ENCODE measurements at places on chromosomes 7 and 10.

DNA sequence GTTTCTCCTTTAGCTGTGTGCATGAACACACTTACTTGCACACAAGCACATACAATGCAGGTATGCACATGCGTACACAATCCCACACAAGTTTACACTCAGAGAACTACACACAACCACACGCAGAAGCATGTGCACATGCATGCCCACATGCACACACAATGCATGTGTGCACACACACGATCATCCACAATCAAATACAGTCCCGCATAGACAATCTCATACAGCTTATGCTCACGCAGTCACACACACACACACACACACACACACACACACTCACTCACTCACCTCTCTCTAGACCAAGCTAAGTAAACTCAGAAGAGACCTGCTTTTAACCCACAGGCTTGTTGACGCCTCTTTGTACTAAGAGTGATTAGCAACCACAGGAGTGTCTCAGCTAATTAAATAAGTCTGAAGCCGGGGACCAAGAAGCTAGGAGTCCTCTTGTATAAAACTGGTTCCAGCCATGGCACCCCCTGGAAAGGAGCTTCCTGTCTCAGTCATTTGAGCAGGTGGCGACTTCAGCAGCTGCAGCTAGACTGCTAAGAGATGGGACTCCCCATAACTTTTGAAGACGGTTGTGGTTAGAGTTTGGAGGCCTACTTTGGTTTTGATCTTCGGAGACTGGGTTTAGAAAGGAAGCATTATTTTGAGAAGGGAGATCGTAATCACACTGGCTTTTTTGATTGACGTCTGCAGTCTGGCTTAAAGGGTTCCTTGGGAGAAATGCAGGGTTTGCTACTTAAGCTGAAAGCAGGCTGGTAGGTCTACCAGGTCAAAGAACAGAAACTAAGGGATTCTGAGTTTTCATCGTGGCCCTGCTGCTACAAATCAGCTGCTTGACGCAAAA lies 82.3 kb upstream of the ADRB1 start:
- no peak for DNase-seq

DNA sequence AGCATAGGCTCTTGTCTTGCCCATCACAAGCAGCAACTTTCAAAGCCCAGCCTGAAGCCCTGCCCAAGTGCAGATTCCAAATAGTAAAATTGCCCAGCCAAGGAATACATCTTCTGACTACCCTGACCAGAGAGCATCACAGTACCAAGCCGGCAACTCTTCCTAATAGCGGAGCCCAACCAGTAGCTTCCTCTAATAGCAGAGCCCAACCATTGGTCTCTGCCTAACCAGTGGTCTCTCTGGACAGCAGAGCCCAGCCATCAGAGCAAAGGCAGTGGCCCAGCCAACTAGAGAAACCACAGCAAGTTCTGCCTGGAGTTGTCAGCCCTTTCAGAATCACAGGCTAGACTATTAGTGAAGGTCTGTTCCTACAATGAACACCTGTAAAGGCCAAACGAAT lies 285.6 kb downstream of the HGF start:
- DNase-seq, result no peak

GRCh38 chr10:28569506-28570159 lies 36.7 kb downstream of the WAC start:
- no peak for DNase-seq

DNA sequence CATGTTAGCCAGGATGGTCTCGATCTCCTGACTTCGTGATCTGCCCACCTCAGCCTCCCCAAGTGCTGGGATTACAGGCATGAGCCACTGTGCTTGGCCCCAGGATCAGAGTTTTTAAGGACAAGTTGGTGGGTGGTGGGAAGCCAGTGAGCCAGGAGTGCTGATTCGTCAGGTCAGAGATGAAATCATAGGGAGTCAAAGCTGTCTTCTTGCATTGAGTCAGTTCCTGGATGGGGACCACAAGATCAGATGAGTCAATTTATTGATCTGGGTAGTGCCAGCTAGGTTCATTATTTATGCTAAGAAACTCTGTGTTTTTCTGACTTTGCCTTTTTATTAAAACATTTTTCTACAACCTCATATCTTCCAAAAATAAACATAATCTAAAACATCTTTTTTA lies 423.8 kb downstream of the ARL4A start:
- peak; percentile 5 for DNase-seq

GRCh38 chr10:22713853-22714478 lies 412 bp downstream of the PIP4K2A start:
- peak; percentile 43 for DNase-seq

- no peak for DNase-seq
Measured at GRCh38 chr7:105027176-105027853, 13.3 kb downstream of the KMT2E start.
